ENCODE measurements at places on chromosomes 2 and 18.

GRCh38 chr18:25256439-25256838, 95.5 kb downstream of the ZNF521 start:
- DNase-seq: no peak

GRCh38 chr2:140759426-140760156, 1371.2 kb downstream of the LRP1B start:
- DNase-seq: no peak

GRCh38 chr2:161745866-161746614, 121.8 kb downstream of the SLC4A10 start:
- DNase-seq: no peak

- no peak for DNase-seq
These were observed 223.7 kb upstream of the RBBP8 start for GRCh38 chr18:22709288-22710060.

- peak; percentile 86 for DNase-seq
These were observed 28.4 kb upstream of the CASP8 start for GRCh38 chr2:201231781-201232466.

DNA sequence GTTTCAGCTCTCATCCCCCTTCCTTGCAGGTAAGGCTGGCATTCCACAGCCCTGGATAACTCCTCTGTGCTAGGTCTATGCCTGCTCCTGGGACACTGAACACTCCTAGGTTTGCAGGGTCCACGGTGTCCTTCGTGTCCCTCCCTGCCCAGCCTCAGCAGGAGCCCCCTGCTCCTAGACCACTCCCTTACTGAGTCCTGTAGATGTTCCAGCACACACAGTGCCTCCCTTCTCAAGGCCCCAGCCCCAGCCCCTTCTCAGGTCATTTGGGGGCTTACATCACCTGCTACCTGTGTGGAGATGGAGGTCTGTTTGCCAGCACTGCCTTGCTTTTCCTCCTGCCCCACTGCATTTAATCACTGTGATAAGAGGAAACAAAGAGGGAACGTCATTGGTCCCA, 146.4 kb upstream of the TNP1 start:
- no peak for DNase-seq

GRCh38 chr18:54130177-54130576, 94.3 kb downstream of the MBD2 start:
- no peak for DNase-seq

DNA sequence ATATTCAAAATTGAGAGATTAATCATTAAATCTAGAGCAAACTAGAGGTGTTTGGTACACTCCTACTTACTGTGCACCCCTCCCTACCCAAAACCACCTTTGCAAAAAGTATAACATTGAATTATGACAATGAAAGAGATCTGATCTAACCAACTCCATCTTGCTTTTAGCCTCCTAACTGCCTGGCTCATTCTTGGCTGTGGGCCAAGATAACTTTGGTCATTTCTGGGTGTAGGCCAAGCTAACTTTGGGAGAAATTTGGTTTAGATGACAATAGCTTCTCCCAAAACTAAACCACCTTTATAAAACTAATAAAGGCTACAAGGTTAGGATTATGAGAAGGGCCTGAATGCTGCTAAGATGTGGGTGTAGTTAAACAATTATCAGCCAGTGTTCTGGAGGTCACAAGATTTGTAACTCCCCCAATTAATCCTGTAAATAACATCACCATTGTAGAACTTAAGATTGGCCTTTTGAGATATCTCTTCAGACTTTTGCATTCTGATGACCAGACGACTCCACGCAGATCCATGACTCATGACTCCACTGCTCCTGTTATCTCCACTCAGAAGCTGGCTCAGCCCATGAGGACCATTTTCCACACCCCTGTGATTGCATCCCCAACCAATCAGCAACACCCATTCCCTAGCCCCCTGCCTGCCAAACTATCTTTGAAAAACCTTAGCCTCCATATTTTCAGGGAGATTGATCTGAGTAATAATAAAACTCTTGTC, 160.2 kb downstream of the FBXO15 start:
- DNase-seq: no peak

GRCh38 chr2:84694088-84694622, 177.9 kb downstream of the DNAH6 start:
- DNase-seq: no peak

GRCh38 chr2:241232736-241233575, 44.5 kb downstream of the ANO7 start:
- DNase-seq: no peak

GRCh38 chr2:31282634-31283033, 48.7 kb downstream of the EHD3 start:
- DNase-seq: no peak

DNA sequence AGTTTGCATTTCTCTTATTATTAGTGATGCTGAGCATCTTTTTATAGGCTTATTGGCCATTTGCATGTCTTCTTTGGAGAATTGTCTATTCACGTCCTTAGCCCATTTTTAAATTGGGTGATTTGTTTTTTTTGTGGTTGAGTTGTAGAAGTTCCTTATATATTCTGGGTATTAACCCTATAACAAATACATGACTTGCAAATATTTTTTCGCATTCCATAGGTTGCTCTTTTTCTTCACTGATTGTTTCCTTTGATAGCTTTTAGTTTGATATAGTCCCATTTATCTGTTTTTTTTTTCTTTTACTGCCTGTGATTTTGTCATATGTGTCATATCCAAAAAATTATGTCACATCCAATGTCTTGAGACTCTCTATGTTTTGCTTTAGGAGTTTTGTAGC, 243.6 kb downstream of the GPD2 start:
- DNase-seq: no peak

DNA sequence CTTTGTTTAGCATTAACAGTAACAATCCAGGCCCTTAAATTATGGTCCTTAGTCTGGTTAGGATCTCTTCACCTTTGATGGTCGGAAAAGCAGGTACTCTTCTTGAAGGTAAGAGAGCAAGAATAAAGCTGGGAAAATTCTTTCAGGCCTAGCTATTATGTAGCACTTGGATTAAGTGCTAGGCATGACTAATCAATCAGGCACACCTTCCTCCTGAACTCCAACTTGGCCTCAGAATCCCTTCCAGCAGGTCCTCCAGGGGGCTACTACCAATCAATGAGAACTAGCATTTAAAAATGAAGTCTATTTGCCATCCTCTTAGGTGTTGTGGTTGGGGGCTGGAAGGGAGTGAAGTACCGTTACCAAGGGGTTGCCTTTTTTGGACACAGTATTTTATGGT, 3.7 kb downstream of the SMYD1 start:
- no peak for DNase-seq

DNA sequence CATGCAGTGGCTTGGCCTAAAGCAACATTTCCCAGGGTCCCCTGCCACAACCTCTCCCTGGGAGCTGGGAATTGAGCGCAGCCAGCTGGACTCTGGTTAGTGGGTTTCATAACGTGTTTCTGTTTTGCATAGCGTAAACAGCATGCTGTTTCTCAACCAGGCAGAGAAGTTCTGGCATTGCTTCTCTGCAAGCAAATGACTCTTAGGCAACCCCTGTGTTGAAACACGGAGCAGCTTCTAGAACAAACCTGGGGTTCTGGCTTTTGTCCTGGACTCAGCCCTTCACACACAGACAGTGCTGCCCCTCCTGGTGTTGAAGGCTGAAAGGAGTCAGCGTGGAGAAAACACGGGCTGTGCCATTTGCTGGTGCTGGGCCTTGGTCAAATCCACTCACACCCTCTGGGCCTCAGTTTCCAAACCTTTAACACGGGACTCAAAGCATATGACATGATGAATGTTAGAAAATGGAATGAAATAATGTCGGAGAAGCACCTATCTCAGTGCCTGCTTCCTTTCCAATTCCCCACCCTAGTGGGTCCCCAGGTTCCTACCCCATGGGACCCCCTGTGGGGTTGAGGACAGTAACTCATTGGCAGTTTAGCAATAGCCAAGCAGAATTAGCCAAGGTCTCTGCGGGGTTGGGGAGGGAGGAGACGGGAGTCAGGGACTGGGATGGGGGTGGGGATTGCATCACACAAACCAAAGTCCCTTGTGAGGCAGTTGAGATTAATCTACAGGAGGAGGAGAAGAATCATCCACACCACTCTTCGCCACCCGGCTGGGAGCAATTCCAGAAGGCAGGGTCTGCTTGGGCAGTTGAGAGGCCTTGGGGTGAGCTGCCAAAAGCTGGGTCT, 30.2 kb upstream of the IL1R2 start:
- no peak for DNase-seq

DNA sequence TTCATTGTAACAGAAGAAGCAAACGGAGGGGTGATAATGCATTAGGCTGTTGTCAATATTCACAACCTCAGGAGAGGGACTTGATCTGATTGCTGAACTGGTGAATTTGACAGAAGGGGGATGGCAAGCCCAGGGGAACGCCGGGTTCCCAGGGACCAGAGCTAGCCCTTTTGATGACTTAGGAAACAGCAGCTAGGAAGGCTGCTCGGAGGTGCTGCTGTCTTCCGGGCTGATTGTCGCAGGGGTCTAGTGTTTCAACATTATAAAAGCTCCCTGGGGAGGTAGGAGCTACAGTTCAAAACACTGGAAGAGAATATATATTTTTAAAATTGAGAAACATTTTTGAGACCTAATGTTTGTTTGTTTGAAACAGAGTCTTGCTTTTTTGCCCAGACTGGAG, 47.3 kb downstream of the CD8B2 start:
- DNase-seq: no peak

DNA sequence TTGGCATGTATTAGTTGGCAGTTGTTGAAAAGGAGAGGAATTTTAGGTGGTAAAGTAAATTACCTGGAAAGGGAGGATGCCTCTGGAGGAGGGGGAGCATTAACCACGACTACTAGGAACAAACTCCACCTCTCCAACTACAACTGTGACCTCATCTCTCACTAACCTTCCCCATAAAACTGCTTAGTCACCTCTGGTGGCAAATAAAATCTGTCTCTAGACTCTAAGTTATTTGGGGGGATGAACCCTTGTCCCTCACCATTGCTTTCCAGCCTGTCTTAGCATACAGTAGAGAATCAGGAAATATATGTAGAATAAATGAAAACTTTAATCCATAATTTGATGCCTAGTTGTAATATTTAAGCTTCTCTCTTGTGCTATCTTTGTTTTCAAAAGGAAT, 27.6 kb upstream of the MYO1B start:
- no peak for DNase-seq

GRCh38 chr2:199940373-199940772, 14.9 kb downstream of the TYW5 start:
- DNase-seq: no peak

GRCh38 chr2:157178874-157179273, 78.6 kb upstream of the GALNT5 start:
- no peak for DNase-seq

GRCh38 chr2:3488855-3489763, 30.2 kb downstream of the ADI1 start:
- DNase-seq: no peak
